ENCODE measurements at places on chromosomes 6 and 20. TPM values are rescaled to one million over a fixed set of nuclear protein-coding genes. Genes with fewer than 3 reads are reported as not detected.

Gene OR2J3
- not detected for total RNA-seq

Gene ZSCAN16
- 4.2 TPM for total RNA-seq

Gene MCHR2
- total RNA-seq = not detected

Gene SEMG1
- not detected for total RNA-seq

Gene CCN6
- not detected for total RNA-seq

Gene ULBP1
- 0.77 TPM for total RNA-seq

Gene MTFR2
- 12.0 TPM for total RNA-seq

Gene IER3
- 52.8 TPM for total RNA-seq

Gene TFB1M
- total RNA-seq = 7.5 TPM

Gene ADGRF4
- 14.2 TPM for total RNA-seq

Gene TMEM74B
- 3.9 TPM for total RNA-seq

Gene RNF182
- 3.1 TPM for total RNA-seq

Gene TDRD6
- not detected for total RNA-seq

Gene NKX2-4
- not detected for total RNA-seq

Gene DOP1A
- 2.5 TPM for total RNA-seq

Gene LRRC73
- total RNA-seq = 0.71 TPM

Gene TCF21
- 0.07 TPM for total RNA-seq

Data from A549 treated with Hydrocortisone at 1 μM for 4 hours (cell line).